ENCODE measurements at places on chromosomes 1 and 21. TPM values are rescaled to one million over a fixed set of nuclear protein-coding genes. Genes with fewer than 3 reads are reported as not detected.
A peak's percentile ranks its signal among the peaks of the same experiment; 100 is the strongest.

- DNase-seq, result peak; percentile 90
Measured at GRCh38 chr1:225418598-225418997, 9.2 kb downstream of the LBR start.

- no peak for DNase-seq
Measured at GRCh38 chr21:14306126-14306907, 76.6 kb downstream of the HSPA13 start.

DNA sequence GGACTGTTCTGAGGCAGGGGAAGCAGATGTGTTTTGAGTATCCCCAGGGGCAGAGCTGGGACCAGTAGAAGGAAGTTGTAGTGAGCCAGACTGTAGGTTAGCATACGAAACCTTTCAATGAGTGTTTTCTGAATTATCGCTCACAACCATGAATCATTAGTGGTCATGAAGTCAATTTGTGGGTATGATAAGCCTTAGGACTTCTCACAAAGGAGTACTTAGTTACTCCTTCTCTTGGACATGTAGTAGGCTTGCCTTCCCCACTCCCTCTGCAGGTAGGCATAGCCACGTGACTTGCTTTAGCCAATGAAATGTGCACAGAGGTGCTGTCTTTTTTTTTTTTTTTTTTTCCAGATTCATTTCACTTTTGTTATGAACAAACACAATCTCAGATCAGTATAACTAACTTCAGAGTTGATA is 23.9 kb upstream of the FAAH start:
- DNase-seq, result no peak

GRCh38 chr1:160907976-160908375 is 23.0 kb upstream of the ITLN1 start:
- no peak for DNase-seq

DRAM2 gene
- 29.0 TPM for total RNA-seq

DNA sequence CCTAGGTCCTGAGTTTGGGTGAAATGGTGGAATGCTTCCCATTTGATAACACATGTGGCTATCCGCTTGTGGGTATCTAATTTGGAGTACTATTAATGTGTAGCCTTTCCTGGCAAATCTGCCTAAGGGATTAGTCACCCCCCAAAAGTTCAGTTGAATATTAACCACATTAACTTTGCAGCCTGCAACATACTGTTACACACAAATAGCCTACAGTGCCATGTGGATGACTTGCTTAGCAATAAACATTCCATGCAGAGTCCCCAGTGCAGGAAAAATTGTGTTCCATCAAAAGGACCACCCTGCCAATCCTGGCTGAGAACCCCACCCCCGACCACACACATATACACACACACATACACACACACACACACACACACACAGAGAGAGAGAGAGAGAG is 303.3 kb upstream of the ESRRG start:
- DNase-seq, result no peak

- DNase-seq, result no peak
Measured at GRCh38 chr1:99119188-99119587, 114.5 kb upstream of the PLPPR5 start.

- DNase-seq, result no peak
Measured at GRCh38 chr1:21294266-21294989, 4.2 kb upstream of the ECE1 start.

DMBX1 gene
- total RNA-seq, result not detected

DNA sequence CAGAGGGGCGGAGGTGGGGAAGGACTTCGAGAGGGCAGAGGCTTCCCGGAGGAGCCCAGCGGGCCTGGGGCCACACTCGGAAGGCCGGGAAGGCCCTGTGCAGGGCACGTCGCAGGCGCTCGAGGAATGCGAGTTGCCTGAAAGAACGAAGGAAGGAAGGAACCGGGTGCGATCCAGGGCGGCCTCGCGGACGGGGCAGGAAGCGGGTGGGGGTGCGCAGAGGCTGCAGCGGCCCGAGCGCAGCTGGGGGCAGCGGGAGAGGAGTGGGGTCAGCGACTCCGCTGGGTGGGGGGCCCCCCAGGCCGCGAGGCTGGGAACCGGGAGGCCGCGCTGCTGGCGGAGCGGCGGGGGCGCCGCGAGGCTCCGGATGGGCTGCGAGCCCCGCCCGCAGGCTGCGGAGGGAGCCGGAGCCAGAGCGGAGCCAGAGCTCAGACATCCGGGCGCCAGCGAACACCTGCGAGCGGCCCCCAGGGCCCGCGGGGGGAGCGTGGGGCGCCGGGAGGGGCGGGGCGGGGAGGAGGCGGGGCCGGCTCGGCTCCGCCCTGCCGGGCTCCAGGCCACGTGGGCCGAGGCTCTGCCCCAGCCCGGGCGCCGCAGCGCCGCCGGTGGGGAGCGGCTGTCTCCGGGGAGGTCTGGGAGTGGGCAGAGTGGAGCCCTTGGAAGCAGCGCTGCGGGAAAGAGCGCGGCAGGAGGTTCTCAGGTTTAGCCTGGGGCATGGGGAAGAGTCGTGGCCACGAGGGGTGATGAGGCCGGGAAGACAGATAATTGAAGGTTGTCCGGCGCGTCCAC is 4.6 kb downstream of the ID3 start:
- peak; percentile 87 for DNase-seq

- DNase-seq, result no peak
Measured at GRCh38 chr1:190138266-190138665, 339.4 kb downstream of the BRINP3 start.

DNA sequence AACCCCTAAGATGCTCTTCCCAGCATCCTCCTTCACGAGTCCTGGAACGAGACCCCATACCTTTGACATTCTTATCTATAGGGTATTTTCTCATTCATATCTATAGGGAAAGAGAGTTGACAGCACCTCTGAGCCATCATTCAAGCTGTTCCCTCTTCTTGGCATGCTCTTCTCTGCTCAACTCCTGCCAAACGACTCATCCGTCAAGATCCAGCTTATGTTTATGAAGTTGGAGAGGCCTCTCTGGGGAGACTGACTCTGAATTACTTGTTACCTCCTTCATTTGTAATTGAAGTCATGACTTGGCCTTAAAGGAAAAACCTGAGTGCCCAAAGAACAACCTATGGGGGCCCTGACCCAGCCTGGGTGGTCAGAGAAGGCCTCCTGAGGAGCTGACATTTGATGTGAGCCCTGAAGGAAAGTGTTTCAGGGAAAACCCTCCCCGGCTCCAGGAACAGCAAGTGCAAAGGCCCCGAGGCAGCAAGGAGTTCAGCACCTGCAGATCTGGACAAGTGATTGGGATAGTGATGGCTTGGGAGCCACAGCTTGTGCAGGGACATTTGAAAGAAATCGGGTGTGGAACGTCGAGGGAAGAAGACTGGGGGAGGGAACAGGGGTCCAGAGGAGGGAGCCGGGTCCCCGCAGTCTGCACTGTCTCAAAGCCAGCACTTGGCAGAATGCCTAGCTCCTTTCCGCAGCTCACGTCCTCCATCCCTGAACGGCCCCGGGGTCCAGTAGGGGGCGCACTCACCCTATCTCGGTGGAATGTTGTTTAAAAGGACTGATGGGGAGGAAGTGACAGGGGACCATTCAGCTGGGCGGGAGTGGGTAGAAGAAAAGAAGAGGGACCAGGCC is 14.0 kb upstream of the CDA start:
- peak; percentile 75 for DNase-seq

DNA sequence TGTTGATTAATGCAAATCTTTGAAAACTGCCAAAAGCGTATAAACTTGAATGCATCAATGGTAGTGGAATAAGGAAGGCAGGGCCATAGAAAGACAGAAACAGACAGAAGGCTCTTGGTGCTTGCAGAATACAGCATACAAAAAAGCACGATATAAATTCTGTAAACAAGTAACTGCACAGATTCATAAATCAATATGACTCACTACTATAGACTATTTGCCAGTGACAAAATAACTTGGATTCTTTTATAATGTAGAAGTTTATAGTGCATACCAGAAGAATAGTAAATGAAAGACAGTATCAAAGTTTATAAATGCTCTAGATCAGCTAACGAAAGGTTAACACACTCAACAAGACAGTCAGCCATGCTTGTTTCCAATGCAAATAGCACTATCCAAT is 349.6 kb downstream of the PTBP2 start:
- no peak for DNase-seq

DNA sequence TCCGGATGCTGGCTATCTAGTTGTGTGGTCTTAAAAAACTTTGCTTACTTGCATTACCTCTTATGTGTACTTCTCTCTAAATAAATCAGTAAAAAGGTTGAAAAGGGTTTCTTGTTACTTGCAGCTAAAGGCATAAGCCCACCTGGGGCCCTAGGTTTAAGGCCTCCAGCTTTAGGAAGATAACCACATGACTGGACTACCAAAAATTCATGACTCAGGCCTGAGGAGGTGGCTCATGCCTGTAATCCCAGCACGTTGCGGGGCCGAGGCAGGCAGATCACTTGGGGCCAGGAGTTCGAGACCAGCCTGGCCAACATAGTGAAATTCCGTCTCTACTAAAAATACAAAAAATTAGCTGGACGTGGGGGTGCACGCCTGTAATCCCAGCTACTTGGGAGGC is 142.9 kb downstream of the APP start:
- DNase-seq, result no peak

GRCh38 chr1:185895208-185895900 is 161.2 kb downstream of the HMCN1 start:
- DNase-seq, result no peak

- DNase-seq, result no peak
Measured at GRCh38 chr21:41429925-41430491, 4.0 kb downstream of the MX1 start.

GRCh38 chr1:164165466-164165865 is 393.5 kb upstream of the PBX1 start:
- DNase-seq, result no peak

GRCh38 chr1:154750681-154751665 is 119.1 kb downstream of the KCNN3 start:
- DNase-seq, result no peak

DNA sequence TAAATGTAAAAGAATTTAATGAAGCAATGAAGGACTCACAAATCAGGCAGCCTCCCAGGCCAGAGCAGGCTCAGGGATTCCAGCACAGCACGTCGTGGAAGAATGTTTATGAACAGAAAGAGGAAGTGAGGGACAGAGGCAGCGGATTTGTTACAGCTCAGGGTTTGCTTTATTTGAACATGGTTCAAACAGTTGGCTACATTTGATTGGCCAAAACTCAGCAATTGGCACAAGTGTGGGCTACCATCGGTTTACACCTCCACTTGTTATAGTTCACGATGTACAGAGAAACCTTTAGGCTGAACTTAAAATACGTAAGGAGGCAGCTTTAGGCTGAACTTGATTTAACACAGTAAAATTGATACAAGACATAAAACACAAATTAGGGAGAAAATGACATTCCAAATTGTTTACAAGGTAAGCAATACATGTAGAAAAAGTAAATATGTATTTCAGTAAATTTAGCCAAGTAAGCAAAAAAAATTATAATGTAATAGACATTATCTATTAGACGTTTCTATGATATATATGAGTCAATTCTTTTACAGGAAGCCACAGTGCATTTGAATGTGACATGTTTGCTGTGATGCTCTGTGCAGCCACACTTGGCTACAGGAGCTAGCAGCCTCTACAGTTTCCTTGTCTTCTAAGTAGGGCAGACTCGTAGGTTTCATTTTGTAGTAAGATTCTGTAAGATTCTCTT is 126.5 kb downstream of the ADSS2 start:
- DNase-seq, result no peak

KPRP gene
- not detected for total RNA-seq

- DNase-seq, result no peak
Measured at GRCh38 chr1:145972580-145972979, 8.1 kb downstream of the POLR3GL start.

DNA sequence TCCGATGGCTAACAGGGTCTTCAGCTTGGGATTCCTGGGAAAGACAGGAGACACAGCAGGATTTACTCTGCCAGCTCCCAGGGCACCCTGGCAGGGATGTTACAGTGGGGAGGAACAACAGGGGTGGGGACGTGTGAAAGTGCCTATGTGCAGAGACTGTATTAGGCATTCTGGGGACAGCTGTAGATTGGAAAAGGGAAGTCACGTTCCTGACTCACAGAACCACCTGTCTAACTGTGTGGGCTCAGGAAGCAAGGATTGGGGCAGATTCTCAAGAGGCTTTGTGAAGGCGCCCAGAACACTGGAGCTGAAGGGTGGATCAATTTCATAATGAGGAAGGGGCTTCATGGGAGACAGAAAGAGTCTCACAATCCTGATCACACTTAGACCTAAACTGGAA is 4.4 kb downstream of the CHIT1 start:
- DNase-seq, result no peak

HTR6 gene
- not detected for total RNA-seq

GRCh38 chr1:151720974-151721787 is at the start of gene RIIAD1:
RIIAD1 (plus strand) TSS chr1:151721522; CDS start chr1:151721537, 15 bp downstream.
- no peak for DNase-seq

- DNase-seq, result no peak
Measured at GRCh38 chr1:86621286-86621685, 74.4 kb downstream of the CLCA4 start.

- DNase-seq, result no peak
Measured at GRCh38 chr1:14872762-14873161, 274.3 kb downstream of the KAZN start.

FGR gene
- total RNA-seq, result not detected

DNA sequence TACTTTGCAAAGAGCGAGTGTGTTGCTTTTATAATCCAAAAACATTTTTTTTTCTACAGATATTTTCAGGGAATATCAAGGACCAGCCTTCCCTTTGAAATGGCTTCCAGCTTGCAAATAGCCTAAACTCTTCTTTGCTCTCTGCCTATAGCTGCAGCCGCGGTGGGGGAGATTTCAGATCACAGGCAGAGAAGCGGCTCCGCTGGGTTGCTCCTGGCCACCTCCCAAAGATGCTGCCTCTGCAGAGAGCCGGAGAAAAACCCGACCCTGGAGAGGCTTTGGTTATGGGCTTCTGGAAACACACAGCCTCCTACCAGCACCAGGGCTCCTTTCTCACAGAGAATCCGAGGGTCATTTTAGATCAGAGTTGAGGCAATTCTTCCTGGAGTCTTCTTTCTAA is 18.6 kb upstream of the PAX7 start:
- no peak for DNase-seq

DNA sequence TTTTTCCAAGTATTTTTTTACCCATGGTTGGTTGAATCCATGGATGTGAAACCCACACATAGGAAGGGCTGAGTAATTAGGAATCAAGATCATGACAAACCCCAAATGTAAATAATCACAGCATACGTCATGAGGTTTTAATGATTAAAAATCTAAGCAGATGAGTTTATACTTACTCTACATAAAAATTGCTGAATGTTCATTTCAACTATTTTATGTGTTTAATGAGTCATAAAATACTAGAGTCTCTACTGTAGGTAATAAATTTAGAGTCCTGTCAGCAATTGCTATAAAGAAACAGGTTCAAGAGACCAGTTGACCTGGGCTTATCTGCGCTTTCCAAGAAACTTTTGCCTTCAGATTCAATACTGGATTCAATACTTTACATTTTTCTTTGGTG is 18.2 kb downstream of the CTH start:
- DNase-seq, result no peak

CD244 gene
- total RNA-seq, result not detected

All from Caco-2 (cell line).